Effector CD4-positive, alpha-beta T cell (primary cell): ENCODE measurements at places on chromosomes 1 and 21.

DNA sequence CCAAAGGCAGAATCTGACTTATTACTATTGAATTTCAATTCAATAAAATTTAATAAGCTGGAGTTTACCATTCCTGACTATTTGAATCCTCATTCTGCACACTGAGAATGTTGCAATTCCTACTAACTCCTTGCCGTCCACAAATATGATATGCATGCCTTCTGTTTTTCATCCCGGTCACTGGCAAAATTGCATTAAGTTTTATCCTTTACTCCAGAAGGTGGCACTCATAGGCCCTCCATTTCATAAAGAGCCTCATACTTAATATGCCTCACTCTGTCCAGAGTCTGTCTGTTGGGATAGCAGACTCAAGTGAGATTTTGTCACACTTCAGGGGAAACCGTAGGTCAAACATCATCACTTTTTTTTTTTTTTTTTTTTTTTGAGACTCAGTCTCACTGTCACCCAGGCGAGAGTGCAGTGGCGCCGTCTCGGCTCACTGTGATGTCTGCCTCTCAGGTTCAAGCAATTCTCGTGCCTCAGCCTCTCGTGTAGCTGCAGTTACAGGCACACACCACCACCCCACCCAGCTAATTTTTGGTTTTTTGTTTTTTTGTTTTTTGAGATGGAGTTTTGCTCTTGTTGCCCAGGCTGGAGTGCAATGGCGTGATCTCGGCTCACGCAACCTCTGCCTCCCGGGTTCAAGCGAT is 27.3 kb downstream of the F11R start:
- no peak for DNase-seq

GRCh38 chr1:14184454-14184853 is 414.0 kb upstream of the KAZN start:
- DNase-seq = no peak

DNA sequence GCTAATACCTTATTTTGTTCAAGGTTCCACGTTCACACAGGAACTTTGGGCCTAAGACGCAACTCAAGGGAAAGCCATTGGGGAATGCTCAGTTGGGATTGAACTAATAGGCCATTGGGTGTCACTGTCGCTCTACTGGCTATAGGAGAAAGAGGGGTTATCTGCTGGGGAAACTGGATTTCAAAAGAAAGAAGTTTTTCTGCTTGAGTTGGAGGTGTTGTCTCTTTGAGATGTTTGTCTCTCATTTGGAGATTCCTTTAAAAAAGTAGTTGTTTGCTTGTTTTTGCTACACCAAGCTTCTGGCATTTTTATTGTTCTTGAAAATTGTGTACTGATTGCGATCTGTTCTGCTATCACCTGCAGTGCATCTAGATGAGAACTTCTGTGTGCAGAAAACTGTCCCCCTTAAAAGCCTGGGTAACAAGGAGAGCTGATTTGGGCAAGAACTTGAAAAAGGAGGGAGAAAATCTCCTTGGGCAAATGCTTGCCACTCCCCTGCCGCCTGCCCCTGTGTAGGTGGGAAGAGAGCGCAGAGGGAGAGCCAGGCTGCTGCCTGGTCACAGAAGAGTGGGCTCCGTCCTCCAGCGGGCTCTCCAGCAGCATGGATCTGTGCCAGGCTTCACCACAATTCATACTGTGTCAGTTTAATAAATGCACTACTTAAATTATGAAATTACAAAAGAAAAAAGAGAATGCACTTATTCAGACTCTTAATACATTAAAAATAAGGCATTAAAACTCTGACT is 39.9 kb downstream of the PEX14 start:
- DNase-seq = no peak

- DNase-seq = peak; percentile 33
Measured at GRCh38 chr1:67211589-67212563, 45.6 kb downstream of the IL23R start.

DNA sequence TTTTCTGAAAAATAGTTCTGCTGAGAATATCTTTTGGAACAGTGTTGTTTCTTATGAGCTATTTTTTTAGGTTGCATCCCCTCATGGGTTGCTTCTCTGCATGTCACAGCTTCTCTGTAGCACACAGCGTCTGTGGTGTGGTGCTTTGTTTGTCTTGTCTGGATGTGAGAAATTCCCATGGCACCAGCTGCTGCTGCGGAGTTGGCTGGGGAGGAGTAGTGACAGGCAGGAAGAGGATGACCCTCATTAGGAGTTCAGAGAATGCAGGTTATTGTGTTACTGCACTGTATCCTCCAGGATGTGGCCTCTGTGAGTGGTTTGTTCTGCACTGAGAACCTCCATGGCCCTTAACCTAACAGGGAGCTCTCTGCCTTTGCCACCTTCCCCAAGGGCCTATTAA is 64.8 kb downstream of the TSEN15 start:
- DNase-seq = no peak

DNA sequence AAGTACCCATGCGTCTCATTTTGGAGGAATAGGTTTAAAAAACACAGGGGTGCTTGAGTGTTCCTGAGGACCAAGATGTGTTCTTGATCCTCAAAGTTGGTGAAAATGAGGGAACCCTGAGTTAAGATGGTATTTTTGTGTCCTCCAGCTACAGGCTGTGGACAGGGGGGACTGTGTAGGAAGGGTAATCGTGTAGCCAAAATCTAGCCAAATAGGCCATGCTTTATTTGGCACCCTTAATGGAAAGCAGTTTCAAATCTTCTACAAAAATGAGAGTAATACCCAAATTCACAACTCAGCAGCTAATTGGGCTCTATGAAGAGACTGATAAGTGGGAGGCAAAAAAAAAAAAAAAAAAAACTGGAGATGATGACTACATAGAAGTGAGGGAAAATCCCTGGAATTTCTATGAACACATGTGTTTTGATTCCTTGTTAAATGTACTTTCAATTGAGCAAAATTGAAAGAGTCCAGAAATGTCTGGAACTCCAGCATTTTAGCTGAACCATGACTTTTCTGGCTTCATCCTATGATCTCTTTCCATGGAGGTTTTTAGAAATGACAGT is 470 bp downstream of the HSD11B1 start:
- DNase-seq = no peak

GRCh38 chr1:15951341-15952153 is 24.4 kb downstream of the ZBTB17 start:
- DNase-seq = peak; percentile 26

GRCh38 chr1:30771005-30771404 is 13.4 kb upstream of the LAPTM5 start:
- DNase-seq = no peak

DNA sequence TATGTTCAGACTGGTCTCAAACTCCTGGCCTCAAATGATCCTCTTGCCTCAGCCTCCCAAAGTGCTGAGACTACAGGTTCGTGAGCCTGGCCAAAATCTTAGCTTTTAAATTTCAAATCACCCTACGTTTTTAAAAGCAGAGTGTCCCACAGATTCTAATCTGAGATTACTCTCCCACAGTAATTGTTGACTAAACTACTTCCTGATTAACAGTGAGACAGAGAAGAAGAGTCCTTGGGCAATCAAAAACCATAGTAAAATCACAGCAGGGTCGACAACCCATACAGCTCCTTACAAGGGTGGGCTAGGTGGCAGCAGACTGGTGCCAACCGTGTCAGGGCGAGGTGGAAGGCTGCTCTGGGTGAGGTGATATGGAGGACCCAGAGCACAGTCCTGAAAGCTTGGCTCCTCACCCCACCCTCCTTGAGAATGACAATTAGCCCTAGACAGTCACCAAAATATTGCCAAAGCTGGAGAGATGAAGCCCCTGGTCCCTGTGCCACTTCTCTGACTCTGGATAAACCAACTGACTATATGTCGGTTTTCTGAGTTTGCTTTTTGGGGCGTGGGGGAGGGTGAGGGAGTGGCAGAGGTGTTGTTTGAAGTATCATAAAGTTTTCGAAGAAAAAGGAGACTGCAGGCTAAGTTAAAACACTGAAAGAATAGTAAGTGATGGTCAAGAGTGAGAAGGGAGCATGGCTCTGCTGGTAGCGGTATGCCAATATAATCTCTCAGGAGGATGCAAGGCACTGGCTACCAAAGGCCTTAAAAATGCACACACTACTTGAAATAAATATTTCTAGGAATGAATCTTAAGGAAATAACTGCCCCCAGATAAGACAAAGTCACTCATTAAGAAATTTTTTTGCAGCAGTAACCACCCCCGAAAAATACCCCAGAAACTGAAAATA is 86.8 kb downstream of the SLC45A1 start:
- DNase-seq = no peak

- DNase-seq = no peak
Measured at GRCh38 chr1:199855580-199855979, 171.9 kb upstream of the NR5A2 start.

DNA sequence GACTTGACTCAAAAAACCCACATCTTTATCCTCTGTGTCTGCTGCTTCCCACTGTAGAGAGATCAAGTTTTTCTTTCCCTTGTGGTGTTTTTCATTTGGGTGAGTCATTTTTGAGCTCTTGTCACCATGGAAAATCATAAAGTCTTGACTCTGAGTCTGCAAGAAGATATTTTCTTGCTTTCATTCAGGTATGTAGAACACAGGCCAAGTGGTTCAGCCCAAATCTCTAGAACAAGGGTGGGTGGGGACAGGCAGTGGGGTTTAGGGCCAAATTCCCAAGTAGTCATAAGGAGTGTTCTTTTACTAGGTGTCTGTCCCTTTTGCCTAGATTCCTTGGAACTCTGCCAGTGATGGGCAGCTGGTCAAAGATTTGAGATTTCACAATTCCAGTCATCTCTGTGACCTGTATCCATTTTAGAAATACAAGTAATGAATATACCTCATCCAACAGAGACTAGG is 21.5 kb upstream of the ARHGAP29 start:
- DNase-seq = no peak

DNA sequence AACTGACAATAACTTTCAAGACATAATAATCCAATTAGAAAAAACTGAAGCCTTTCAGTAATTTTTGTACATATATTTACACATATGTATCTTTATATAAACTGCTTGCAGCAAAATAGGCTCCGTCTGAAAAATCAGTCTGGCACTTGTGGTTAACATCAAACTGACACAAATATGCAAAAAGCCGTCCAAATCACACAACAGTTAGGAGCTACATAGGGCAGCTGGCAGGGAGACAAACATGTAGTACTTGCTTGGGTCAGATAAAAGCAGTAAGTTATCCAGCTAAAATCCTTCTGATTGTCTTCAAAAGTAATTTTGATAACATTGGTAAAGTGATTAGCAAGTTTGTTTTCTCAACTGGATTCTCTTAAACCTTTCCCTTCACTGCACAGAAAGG is 14.7 kb upstream of the GUCA2A start:
- no peak for DNase-seq

GRCh38 chr1:41521766-41522165 is 37.3 kb upstream of the EDN2 start:
- no peak for DNase-seq

- no peak for DNase-seq
Measured at GRCh38 chr1:190663962-190664361, 186.3 kb upstream of the BRINP3 start.

DNA sequence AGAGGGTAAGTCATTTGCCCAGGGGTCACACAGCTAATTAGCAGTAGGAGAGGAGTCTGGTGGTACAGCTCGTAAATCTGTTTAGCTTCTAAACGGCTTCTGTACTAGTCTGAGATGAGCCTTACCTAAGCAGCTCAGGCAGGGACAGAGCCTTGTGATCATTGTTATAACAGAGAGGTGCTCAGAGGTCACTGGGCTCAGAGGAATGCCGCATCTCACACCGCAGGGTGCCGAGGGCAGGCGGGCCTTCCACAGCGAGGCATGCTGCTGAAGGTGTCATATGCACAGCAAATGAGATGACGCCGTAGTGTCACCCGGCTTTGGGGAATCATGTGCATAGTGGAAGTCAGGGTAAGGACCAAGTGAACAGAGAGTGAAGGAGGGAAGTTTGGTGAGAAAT is 305.2 kb upstream of the FMN2 start:
- DNase-seq = no peak
